ENCODE measurements at places on chromosomes 11 and 22.

DNA sequence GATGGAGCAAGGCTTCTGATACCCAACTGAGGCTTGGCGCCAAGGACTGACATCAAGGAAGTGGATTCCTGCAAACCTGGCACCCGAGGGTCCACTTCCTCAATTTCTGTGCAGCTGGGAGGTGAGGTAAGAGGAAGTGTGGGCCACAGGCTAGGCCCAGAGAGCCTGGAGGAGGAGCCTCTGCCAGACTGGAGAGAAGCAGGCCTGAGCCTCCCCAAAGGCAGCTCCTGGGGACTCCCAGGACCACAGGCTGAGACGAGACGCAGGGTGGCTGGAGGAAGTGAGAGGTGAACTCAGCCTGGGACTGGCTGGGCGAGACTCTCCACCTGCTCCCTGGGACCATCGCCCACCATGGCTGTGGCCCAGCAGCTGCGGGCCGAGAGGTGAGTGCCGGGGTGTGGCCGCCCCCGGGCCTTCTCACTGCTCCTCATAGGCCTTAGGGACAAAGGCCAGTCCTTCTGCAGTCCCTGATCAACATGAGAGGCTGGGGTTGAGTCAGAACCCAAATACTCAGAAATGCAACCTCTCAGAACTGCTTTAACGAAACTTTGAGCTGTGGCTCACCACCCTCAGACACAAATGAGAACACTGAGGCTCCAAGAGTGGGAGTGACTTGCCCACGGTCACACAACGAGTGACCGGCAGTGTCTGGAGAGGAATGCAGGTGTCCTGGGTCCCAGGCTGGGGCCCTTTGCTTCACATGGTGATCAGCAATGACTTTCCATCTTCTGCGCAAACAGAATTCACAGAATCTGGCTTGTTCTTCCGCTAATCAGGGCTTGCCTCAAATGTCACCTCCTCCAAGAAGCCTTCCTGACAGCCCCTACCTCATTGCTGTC is at the start of gene NCF4:
NCF4 (plus strand) TSS at position 186 of the 839 bp plus-strand sequence; CDS start at position 352, 166 bp downstream.
- no peak for DNase-seq

DNA sequence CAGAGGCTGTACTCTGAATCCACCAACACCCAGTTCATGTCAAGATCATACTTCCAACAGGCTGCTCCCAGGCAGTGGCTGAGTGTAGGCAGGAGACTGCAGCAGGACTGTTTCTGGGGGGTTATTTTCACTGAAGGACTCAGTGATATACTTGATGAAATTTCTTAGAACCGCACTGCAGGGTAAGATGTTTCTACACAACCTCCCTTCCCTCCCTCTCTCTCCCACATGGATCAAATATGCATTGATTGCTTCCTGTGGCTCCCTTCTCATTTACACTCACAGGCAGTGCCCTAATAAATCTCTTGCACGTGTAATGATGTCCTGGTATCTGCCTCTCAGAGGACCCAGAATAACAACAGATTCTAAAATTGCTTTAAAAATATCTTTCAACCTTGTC is 251.3 kb upstream of the CCDC179 start:
- DNase-seq: no peak

GRCh38 chr11:121664144-121664543 is 211.4 kb upstream of the SORL1-AS1 start:
- no peak for DNase-seq

- DNase-seq: no peak
Measured at GRCh38 chr11:18778468-18778867, 13.1 kb downstream of the PTPN5 start.

DNA sequence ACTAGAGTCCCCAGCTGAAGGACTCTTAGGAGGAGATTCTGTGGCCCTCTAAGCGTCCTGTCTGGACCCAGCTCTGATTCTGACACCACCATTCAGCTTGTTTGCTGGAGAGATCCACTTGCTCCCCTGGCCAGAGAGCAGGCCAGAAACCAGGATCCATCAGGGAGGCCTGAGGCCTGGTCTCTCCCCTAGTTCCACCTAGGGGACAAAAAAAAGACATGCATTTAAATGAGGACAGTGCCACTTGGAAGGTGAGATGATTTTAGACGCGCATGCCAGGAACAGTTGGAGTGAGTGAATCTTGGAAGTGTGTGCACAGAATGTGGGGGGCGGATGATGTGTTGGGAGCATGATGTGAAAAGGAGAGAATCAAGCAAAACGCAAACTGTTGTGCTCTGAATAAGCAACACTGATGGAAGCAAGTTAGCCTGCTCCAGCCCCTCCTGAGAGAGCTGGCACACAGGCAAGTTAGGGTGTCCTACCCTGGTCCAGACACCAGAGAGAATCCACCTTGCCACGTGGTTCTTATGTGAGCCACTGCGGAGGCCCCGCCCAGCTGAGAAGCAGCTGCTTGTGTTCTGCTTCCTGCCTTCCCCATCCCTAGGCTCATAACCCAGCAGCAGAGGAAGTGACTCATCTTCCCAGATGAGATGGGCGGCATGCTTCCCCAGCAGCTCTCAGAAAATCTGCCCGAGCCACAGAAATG is 8.0 kb upstream of the SLCO2B1 start:
- DNase-seq: peak; percentile 96

DNA sequence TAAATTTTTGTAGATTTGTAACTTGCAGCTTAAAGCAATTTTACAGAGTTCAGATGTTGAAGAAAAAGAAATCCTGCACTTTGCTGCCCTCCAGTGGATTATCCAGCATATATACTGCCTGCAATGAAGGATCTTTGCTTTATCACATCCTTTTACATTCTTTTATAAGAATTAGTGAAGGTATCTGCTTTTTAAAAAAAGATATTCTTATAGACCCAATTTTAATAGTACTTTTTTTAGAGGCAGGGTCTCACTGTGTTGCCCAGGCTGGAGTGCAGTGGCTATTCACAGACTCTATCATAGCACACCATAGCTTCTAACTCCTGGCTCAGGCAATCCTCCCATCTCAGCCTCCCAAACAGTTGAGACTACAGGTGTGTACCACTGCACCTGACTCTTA is 60.7 kb downstream of the TTC17 start:
- peak; percentile 11 for DNase-seq

- DNase-seq: peak; percentile 69
Measured at GRCh38 chr11:5234381-5234834, at the start of gene HBD. Gene HBD, minus strand, starts transcription at chr11:5234483. Its CDS starts 50 bp downstream, at chr11:5234433.

GRCh38 chr11:76291576-76292526 is 85.5 kb upstream of the WNT11 start:
- no peak for DNase-seq

DNA sequence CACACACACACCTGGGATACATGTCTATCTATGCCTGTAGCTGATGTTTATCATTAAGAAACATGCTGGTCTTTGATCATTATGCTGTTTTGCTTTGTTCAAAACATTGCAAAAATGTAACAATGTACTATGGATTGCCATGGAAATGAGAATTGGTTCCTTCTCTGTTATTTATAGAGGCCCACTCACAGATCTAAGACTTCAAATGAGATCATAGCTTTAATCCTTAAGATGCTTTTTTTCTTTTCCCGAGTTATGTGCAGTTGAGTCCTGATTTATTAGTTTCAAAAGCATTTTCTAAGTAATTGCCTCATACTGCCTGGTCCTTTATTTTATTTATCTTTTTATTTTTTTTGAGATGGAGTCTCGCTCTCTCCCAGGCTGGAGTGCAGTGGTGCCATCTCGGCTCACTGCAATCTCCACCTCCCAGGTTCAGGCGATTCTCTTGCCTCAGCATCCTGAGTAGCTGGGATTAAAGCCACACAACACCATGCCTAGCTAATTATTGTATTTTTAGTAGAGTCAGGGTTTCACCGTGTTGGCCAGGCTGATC is 131.4 kb downstream of the LUZP2 start:
- no peak for DNase-seq

DNA sequence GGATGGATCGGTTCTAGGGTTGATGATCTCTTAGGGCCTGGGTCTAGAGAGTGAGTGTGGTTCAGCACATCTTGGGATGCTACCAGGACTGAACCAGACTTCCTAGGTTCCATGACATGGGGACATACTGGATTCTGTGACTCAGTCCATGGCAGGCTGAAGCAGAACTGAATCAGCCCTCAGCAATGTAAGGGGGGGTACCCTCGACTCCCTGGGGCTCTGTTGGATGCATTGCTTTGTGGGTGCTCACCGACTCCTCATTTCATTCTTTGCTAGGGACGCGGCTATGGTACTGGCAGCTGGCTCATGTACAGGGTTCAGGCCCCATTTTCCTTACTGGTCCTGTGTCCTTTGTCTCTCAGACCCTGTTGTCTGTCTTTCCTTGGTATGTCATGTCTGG is 733 bp upstream of the GRAMD1B start:
- peak; percentile 71 for DNase-seq

GRCh38 chr11:69088676-69089146 is 40.0 kb downstream of the TPCN2 start:
- peak; percentile 96 for DNase-seq

- no peak for DNase-seq
Measured at GRCh38 chr22:37335806-37336199, 53.5 kb downstream of the CYTH4 start.

- DNase-seq: no peak
Measured at GRCh38 chr11:101470881-101471520, 112.8 kb downstream of the TRPC6 start.

- DNase-seq: peak; percentile 92
Measured at GRCh38 chr22:36123673-36124630, 36.6 kb downstream of the APOL3 start.

GRCh38 chr11:86182976-86183584 is 61.5 kb upstream of the EED start:
- no peak for DNase-seq

DNA sequence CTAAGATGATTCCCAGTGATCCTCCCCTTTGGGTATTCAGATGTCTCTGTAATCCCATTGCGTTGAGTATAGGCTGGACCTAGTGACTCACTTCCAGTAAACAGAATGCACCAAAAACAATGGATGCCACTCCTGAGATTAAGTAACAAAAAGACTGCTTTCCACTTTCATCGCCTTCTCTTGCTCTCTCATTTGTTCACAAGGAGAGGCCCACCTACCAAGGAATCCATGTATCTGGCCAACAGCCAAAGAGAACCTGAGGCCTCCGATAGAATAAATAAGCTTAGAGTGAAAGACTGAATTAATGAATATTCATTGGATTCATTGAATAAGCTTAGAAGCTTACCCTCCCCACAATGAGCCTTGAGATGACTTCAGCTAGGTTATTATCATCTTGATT is 454.6 kb downstream of the KCNA4 start:
- no peak for DNase-seq

DNA sequence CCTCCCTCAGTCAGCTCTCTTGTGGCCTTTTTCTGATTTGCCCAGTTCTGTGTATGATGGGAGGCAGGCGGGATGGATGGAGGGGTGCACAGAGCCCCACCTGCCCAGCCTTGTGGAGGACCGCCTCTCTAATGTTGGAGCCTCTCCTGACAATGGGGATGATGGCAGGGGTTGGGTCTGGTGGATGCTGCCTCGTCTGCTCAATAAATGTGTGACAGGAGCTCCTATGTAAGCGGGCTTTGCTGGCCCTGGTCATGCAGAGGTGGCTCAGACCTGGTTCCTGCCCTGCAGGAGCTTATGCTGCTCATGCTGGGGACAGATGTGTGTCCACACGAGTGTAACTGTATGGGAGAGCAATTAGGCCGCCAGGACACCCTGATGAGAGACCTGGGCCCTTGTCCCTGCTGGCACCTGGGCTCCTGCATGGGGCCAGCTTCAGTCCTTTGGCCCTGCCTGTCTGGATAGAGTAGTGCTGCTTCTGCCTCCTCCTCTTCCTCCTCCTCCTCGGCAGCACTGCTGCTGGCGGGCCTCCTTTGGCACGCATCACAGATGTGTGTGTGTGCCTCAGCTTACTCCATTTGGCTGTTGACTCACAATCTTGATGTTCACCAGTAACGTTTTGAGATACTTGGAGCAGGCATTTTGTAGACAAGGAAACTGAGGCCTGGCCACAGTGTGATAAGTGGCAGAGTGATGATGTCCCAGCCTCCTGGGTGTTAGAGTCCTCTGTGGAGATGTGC is 131.0 kb downstream of the TBC1D22A start:
- DNase-seq: no peak

- DNase-seq: no peak
Measured at GRCh38 chr22:37182101-37182948, 5.7 kb downstream of the C1QTNF6 start.

DNA sequence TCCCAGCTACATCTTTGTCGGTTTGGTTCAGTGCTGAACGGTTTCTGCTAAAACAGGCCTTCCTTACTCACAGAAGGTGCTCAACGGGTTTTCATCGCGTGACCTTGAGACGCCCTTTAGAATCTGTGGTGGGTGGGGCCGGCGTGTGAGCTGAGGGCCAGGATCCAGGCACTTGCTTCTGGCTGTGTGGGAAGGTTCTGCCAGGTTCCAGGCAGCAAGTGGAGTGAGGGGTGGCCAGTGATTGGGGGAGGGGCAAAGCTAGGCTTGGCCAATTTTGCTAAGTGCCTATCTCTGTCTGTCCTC is 35.2 kb downstream of the KCNJ4 start:
- no peak for DNase-seq

DNA sequence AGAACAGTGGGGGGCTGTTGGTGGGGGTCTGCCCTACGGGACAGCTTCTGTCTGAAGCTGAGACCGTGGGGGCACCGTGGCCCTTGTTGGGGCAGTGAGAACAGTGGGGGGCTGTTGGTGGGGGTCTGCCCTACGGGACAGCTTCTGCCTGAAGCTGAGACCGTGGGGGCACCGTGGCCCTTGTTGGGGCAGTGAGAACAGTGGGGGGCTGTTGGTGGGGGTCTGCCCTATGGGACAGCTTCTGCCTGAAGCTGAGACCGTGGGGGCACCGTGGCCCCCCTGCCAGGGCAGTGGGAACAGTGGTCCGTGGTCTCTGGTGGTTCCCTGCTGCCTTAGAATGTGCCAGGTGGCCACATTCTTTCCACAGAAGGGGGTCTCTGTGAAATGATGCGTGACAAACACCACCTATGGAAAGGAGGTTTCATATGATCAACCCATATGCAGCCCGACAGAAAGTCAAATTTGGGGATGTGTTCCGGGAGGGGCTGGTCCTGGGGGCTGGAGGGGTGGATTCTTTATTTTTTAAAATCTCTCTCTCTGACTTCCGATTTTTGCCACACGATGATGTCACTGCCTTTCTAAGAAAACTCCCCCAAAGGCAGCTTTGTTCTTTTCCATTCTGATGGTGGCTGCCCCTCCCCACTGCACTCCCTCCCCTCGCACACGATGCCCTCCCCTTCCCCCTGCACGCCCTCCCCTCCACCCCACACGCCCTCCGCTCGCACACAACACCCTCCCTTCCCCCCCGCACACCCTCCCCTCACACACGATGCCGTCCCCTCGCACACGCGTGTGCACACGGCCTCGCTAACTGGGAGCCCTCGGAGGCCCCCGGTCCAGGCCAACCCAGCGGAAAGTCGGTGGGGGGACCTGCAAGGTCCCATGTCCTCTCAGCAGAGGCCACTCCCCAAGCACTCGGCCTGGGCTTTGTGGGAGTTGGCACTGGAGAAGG is 1186.5 kb downstream of the BRD1 start:
- DNase-seq: no peak
